T-helper 9 cell (primary cell): ENCODE measurements at places on chromosomes 13 and 19.

DNA sequence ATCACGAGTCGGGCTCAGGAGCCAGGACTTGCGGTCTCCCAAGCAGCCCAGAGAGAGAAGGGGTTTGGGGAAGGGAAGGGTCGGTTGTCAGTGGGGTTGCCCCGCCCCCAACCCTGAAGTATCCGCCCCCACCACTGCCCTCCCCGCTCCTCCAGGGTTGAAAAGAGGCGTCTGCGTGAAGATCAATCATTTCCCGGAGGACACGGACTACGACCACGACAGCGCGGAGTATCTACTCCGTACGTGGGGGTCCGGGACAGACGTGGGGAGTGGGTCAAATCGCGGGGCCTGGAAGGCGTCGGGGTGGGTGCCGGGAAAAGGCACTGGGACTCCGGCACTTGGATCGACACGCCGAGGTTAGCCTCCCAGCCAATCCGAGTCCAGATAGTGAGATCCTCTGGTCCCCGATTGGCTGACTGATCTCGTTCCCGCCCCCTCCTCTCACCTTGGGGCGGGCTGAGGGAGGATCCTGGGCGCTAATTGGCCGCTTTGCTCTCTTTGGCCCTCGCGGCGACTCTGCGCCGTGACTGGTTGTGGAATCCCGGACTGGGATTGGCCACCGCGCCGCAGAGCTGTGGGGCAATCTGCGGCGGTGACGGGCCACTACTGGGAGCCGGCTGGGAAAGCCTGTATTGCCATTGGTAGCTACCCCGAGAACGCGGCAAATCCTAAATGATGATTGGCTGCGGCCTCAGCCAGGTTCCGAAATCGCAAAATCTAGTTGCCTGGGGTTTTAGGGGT, 13.3 kb upstream of the CACNG6 start:
- DNase-seq, result no peak

DNA sequence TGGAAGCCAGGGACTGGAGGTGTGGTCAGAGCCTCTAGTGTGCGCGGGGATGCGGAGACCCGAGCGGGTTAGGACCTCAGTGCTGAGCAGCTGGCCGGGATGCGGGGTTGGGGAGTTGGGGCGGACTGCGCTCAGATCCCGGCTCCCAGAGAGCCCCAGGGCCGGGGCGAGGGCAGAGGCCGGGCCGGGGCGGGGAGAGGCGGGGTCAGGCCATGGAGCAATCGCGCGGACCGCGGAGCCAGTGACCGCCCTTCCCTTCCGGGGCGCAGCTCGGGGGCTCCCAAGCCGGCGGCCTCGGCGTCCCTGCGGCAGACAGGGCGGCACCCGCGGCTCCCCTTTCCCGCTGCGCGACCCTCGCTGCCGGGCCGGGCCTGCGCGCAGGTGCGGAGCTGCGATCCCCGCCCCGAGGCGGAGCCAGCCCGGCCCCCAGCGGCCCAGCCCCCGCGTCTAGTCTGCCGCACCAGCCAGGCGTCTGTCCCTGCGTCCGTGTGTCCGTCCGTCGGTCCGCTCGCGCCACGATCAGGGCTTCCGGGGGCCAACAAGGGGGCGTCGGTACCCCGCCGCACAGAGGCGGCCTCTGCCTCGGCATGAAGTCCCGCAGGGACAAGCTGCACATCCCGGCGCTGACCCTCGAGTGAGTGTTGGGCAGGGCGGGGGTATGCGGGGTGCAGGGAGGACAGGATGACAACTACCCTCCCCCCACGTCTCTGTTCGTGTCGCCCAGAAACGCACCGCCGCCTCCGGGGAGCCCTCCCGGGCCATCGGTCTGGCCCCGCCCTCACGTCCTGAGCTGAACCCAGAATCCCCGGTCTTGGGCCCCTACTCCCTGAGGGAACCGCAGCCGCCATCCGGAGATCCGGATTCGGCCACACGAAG, 12.4 kb downstream of the MAST3 start:
- DNase-seq, result peak; percentile 41

DNA sequence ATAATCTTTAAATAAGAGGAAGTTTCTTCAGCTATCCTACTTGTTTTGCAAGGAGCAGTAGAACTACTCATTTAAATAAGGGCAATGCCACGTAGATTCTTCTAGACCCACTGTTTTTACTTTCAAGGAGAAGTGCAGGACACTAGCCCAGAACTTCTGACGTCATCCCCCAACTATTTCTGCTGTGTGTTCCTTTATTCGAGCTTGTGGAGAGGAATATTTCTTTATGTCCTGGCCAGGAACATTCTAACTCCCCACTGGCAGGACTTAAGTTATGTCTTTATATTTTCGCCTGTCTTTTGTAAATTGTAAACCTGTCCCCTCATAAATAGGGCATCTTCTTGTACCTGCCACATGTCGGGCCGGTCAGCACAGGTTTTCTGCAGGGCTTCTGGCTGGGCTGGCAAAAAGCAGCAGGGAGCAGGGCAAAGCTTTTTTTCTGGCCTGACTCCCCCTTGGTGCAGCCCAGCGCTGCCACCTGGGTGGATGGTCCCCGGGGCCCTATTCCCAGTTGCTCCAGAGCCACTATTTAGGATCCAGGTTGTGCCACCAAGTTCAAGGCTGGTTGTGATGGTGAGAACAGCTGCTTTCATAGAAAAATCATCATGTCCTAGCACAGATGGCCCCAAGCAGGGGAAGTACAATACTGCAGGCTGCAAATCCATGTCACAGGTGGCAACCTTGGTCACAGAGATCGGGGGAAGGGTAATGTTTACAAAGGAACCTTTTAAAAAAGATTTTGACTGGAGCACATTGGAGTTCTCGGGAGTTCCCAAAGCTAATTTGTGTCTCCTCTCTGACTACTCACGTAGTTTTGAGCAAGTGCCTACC, 1.8 kb downstream of the MBNL2 start:
- DNase-seq, result peak; percentile 7

- DNase-seq, result peak; percentile 34
Observed at GRCh38 chr19:10290876-10291553, 1.3 kb downstream of the ICAM5 start.

DNA sequence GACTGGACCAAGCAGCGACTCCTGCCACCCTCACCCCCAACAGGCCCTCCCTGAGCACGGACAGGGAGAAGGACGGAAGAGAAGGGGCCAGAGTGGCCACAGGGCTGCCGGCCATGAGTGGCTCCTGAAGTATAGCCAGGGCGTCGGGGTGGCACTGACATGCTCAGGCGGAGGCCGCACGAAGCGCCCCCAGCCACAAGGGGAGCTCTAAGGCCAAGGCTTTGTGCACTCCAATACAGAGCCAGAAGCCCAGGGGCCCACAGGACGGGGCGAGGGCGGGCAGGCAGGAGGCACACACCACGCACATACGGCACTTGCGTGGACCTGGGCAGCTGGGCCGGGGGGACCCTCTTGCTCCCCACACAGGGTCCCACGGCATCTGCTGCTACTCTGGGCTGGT, 52.0 kb downstream of the KLF2 start:
- no peak for DNase-seq

DNA sequence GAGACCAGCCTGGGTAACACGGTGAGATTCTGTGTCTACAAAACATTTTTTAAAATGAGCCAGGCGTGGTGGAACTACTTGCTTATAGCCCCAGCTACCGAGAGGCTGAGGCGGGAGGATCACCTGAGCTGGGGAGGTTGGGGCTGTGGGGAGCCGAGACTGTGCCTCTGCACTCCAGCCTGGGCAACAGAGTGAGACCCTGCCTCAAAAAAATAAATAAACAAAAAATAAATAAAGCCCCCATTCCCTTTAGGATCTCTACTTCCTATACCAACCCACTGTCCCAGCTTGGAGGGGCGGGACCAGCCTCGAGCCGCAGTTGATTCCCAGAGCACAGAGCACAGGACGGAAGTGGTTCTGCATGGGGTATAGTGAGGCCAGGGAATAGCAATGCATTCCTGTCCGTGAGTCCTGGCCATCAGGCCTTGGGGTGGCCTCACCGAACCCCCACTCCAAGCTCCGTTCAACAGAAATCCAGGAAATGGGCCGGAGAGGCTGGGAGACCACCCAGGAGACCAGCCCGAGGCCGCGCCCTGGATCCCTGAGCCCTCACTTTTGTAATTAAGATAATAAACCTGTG, 4.9 kb upstream of the PTBP1 start:
- no peak for DNase-seq

GRCh38 chr19:49639401-49640112, 386 bp downstream of the RRAS start:
- DNase-seq, result no peak

GRCh38 chr13:84543962-84544361, 661.7 kb upstream of the SLITRK1 start:
- no peak for DNase-seq

DNA sequence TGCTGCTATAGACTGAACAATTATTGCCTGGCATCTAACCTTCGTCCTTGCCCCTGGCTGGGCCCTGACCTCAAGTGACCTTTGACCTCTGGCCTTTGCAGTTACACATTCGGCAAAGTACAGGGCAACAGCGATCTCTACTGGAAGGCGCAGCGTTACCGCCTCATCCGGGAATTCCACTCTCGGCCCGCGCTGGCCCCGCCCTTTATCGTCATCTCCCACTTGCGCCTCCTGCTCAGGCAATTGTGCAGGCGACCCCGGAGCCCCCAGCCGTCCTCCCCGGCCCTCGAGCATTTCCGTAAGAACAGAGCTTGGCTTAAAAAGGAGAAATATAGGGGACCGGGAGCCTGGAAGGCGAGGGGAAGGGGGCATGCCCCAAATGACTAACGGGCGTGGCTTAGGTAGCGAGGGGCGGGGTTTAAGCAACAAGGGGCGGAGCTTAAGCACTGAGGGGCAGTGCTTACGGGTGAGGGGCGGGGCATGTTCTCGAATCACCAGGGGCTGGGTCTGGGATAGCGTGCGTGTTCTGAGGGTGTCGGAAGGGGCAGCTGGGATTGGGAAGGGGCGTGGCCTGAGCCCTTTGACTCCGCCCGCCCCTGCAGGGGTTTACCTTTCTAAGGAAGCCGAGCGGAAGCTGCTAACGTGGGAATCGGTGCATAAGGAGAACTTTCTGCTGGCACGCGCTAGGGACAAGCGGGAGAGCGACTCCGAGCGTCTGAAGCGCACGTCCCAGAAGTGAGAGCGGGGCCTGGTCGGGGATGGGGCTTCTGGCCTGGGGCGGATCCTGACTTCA, 52.7 kb downstream of the TRPM4 start:
- DNase-seq, result peak; percentile 27

DNA sequence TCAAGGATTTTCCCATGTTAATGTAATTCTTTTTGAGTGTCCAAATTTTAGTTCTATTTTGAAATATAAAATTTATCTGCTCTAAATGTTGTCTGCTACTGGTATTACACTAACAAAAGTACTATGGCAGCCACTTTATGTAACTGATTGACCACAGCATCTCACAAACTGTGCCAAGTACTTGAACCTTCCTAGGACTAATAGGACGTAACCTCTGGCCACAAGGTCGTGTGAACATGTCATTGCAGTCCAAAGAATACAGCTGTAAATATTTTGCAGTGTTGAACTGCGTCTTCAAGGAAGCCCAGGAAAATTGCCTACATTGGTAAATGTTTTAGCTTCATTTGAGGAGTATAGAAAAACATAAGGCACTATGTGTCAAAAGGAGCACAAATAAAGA, 1.9 kb downstream of the KCTD4 start:
- no peak for DNase-seq

GRCh38 chr19:9538183-9539058, at the start of gene ZNF426:
Gene ZNF426, minus strand, starts transcription at chr19:9538645. Its CDS starts 2,413 bp downstream, at chr19:9536232.
- DNase-seq, result peak; percentile 67

DNA sequence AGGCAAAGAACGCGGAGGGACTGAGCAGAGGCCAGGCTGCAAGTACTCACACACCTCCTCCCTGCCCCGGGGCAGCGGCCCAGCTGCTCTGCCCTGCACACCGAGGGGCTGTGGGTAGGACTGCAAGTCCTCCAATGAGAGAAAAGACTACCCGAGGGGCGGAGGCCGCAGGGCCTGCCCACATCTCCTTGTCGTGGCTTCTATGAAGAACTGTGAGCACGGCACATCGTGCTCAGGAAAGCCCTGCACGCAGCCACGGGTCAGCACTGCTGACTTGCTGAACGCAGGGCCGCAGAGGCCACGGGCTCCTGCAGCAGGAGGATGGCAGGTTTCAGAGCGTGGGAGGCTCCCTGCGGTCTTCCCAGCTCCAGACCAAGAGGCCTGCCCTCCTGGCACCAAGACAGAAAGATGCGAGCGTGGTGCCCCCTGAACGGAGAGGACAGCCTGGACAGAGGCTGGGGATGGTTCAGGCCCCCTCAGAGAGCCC, 37.4 kb downstream of the CEBPG start:
- DNase-seq, result no peak

GRCh38 chr19:24159707-24160106, 72.7 kb downstream of the ZNF254 start:
- no peak for DNase-seq

DNA sequence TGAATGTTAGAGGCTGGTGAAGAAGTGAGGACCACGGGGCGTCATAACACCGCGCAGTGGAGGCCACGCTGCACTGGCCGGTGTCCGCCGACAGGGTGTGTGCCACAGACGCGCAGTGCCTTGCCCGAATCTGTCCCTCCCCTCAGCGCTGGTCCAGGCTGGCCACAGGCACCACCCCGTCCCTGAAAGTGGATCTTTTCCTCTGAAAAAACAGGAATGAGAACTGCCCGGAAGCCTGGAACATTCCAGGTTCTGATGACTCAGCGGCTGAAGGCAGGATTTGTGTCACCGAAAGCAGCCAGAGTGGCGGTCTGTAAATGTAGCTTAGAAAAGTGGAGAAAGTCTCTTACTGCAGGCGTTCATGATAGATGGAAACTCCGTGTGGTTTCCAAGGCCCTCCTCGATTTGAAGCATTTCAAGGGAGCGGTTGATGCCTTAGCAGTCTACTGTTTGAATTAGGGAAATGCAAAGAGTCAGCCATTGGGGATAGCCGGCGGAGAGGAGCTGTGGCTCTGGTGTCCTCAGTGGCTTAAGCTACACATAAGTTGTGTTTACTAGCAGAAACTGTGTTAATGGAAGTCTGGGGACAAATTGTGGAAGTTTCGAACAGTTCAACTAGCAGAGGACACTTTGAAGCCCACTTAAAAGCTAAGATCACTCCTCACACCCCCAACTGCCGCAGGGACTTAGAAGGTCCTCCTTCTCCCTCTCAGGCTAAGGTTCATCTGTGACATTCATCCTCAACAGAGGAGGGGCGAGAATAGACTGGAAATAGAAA, 70.8 kb downstream of the NUFIP1 start:
- peak; percentile 69 for DNase-seq

DNA sequence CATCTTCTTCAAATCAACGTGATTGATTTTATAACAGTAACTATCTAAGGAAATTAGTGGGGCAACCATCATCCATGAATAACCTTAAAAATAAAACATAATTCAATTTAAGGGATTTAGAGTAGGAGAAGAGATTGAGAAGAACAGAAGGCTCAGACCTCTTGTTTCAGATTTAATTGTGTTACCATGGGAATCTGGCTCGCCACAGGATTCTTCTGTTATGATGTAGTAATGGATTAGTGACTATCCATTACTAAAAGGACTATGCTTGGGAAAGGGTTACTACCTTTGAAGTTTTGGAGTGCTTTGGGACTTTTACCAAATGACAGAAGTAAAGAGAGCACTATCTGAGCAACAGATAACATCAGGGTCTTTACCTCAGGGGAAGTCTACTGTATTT, 13.2 kb downstream of the FREM2 start:
- no peak for DNase-seq

GRCh38 chr13:96772426-96772825, 221.8 kb downstream of the OXGR1 start:
- DNase-seq, result no peak

- no peak for DNase-seq
Observed at GRCh38 chr19:40661616-40662015, 28.8 kb downstream of the NUMBL start.

GRCh38 chr19:41792513-41793413, 3.6 kb upstream of the CEACAM3 start:
- DNase-seq, result peak; percentile 33

- no peak for DNase-seq
Observed at GRCh38 chr13:61654481-61654880, 238.8 kb upstream of the PCDH20 start.

- DNase-seq, result peak; percentile 66
Observed at GRCh38 chr19:10104665-10105508, 1.3 kb upstream of the PPAN start.
